CD4-positive, alpha-beta memory T cell (primary cell): ENCODE measurements at places on chromosomes 7 and 10. TPM values are rescaled to one million over a fixed set of nuclear protein-coding genes. Genes with fewer than 3 reads are reported as not detected.

DNA sequence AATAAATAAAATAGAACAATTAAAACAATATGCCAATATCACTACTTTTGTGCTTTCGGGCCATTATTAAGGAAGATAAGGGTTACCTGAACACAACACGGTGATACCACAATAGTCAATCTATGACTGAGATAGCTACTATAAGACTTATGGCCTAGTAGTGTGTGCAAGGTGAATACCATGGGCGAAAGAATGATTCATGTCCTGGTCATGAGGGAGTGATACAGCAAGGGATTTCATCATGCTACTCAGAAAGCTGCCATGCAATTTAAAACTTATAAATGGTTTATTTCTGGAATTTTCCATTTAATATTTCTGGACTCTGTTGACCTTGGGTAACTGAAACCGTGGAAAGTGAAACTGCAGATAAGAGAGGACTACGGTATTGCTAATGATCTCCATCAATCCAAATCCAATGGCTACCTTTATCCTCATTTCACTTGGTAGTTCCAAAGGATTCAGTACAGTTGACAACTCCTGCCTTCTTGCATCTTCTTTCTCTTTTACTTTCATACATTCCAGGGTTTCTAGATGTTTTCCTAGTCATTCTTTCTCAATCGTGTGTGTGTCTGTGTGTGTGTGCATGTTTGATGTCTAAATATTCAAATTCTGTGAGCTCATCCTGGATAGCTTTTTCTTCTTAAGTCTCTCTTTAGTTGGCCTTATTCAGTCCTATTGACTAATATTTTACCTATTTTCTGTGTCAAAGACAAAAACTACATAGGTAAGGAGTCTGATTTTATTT lies 100.5 kb upstream of the MAGI2 start:
- no peak overlapping the region for H3K27ac ChIP-seq
- H3K27me3 ChIP-seq: no peaks in the 10 kb centered on the region
- no peak overlapping the region for H3K4me3 ChIP-seq
- H3K4me1 ChIP-seq: no peaks in the 10 kb centered on the region
- no peak for DNase-seq

GRCh38 chr7:142280263-142280662 lies 22.4 kb upstream of the PRSS58 start:
- no peak overlapping the region for H3K27ac ChIP-seq
- H3K4me1 ChIP-seq: no peaks in the 10 kb centered on the region
- no peak for DNase-seq
- H3K27me3 ChIP-seq: no peaks in the 10 kb centered on the region
- no peak overlapping the region for H3K4me3 ChIP-seq

DNA sequence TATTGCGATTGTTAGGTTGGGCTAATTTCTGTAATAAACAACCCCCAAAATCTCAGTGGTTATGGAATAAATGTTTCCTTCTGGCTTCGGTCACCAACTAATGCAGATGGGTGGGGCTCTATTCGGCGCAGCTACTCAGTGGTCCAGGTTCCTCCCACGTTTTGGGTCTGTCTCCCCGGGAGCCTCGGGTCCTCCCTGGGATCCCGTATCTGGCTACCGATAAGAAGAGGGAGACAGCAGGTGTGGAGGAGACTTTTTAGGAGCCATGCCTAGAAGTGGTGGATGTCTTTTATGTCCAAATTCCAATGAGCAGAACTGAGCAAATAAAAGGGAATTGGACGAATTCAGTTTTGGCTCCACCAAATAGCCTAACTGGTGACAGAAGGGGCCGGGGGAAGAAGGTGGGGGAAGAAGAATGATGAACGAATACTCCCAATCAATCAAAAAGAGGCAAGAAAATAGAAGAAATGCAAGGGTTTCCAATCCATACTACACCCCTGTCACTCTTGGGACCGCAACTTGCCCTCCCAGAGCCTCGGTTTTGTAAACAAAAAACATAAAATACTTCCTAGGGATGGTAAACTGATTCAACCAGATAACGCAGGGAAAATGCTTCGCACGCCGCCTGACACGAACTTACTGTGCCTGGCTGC lies 498 bp upstream of the C10orf53 start:
- H3K27me3 ChIP-seq: no peaks in the 10 kb centered on the region
- no peaks in the 10 kb centered on the region for H3K36me3 ChIP-seq
- H3K27ac ChIP-seq: no peak overlapping the region
- no peaks in the 10 kb centered on the region for H3K4me1 ChIP-seq

GRCh38 chr7:75024922-75025321 lies 48.7 kb downstream of the RCC1L start:
- DNase-seq: no peak
- no peak overlapping the region for H3K4me3 ChIP-seq
- no peak overlapping the region for H3K27ac ChIP-seq
- no peaks in the 10 kb centered on the region for H3K4me1 ChIP-seq
- no peaks in the 10 kb centered on the region for H3K27me3 ChIP-seq

DNA sequence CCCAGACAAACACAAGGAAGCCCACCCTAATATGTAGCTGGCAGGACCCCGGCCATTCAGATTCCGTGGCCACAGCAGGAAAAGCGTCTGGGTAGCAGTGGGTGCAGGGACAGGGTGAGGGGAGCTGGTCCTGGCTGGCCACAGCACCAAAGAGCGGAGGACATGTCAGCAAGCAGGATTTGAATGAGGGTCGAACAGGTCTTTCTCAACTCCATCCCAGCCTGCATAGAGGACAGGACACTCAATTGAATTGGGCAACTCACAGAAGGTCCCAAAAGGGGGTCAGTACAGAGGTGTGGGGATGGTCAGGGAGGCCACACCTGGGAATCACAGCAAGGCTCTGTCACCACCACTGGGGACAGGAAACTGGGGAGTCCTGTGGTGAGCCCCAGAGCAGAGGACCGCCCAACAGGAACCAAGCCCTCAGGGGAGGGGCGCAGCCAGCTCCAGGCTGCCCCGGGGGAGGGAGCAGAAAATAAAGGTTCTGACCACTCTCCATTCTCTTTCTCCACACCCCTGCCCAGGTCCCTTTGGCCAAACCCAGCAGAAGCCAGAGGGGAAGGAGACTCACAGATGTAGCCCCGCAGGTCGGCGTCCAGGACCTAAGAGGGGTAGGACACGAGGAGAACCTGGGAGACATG lies 108.7 kb upstream of the PPP2R2D start:
- DNase-seq: no peak
- H3K4me3 ChIP-seq: no peak overlapping the region
- no peaks in the 10 kb centered on the region for H3K4me1 ChIP-seq
- H3K27me3 ChIP-seq: no peaks in the 10 kb centered on the region

GRCh38 chr10:38094927-38095574 lies 914 bp downstream of the ZNF37A start:
- H3K27me3 ChIP-seq: no peaks in the 10 kb centered on the region
- peaks cover 18% of the 10 kb centered on the region for H3K4me1 ChIP-seq
- peak overlapping the region; percentile 86 for H3K27ac ChIP-seq
- peak overlapping the region; percentile 87 for H3K4me3 ChIP-seq
- no peak for DNase-seq

GRCh38 chr10:44387853-44388251 lies 3.0 kb upstream of the CXCL12 start:
- H3K36me3 ChIP-seq: no peaks in the 10 kb centered on the region
- H3K27me3 ChIP-seq: no peaks in the 10 kb centered on the region
- DNase-seq: no peak
- no peak overlapping the region for H3K27ac ChIP-seq
- no peaks in the 10 kb centered on the region for H3K4me1 ChIP-seq

DNA sequence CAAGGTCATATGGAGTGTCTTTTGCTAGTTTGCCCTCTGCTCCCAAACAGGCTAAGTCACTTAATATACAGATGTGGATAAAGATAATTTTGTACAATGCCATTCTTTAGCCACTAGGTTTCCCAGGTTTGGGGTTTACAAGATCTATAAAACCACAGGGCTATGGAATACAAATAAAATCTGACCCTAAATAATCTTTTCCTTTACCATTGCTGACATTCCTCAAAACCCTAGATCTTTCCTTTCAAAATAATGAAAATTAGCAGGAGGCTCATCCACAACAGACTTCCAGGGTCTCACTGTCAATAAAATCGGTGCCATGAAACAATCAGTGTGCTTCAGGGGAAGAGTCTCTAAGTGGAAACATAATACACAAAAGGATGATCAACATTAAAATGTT lies 148.4 kb downstream of the CPEB3 start:
- no peak overlapping the region for H3K4me3 ChIP-seq
- H3K4me1 ChIP-seq: no peaks in the 10 kb centered on the region
- H3K27ac ChIP-seq: no peak overlapping the region

GRCh38 chr10:129891806-129892205 lies 72.3 kb downstream of the EBF3 start:
- no peak overlapping the region for H3K4me3 ChIP-seq
- no peak overlapping the region for H3K27ac ChIP-seq
- DNase-seq: no peak
- H3K36me3 ChIP-seq: no peaks in the 10 kb centered on the region

NODAL gene
- not detected for total RNA-seq

DNA sequence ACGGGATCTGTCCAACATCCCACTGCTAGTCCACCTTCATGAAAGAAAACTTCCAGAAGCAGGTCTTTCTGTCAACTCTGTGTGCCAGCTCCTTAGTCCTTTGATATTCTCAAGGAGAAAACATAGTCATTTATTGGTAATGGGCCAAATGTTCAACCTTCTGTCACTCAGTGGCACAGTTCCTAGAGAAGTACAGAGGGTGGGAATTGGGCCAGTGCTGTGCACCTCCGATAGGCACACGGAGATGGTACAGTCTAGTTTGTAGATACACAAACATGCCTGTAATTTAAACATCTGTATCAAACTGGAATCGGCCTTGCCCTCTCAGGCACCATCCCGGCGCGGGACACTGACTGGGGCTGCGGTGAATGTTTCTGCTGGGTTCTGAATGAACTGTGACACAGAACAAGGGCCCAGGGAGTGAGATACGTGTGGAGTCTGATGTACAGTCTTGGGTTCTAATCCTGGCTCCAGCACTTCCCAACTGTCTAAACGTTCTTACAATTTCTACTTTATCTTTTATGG lies 213.9 kb upstream of the SHH start:
- no peak for DNase-seq
- no peaks in the 10 kb centered on the region for H3K27me3 ChIP-seq
- H3K36me3 ChIP-seq: no peaks in the 10 kb centered on the region
- no peak overlapping the region for H3K27ac ChIP-seq
- no peak overlapping the region for H3K4me3 ChIP-seq

COMTD1 gene
- 12.7 TPM for total RNA-seq

DNA sequence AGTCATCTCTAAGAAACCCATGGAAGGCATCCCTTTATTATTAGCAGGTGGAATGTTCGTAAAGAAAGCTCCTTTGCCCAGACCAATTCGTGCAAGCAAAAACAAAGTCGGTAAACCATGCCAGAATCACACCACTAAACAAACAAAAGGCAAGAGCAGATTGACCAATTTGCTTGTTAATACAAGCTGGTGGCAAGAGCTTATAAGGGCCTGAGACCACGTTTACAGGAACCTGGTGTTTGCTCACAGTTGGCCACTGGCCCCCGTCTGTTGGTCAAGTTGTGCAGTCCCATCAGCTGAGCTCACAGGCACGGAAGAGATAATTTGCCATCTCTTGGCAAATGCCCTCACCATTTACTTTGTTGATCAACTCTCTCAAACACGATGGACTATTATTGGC lies 342.2 kb upstream of the MKI67 start:
- no peaks in the 10 kb centered on the region for H3K36me3 ChIP-seq
- no peaks in the 10 kb centered on the region for H3K4me1 ChIP-seq
- peaks cover 4% of the 10 kb centered on the region for H3K27me3 ChIP-seq
- no peak overlapping the region for H3K27ac ChIP-seq

DNA sequence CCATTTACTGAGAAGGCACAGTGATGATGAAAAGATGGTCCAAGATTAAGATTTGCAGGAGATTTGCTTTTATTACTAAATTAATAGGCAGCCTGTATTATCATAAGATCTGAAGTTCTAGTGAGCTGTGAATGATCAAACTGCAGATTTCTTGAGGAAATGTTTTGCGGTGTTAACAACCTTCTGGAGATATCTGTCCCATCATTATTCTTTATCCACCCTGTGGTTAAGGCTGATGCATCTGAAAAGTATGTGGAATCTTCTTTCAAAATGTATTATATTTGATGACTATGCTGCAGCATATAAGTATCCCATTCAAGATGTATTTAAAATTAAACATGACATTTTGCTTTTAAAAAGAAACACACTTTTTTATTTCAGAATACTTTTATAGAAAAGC lies 150.3 kb downstream of the POLR1F start:
- DNase-seq: no peak
- no peaks in the 10 kb centered on the region for H3K4me1 ChIP-seq
- H3K27ac ChIP-seq: no peak overlapping the region
- no peaks in the 10 kb centered on the region for H3K27me3 ChIP-seq
- H3K36me3 ChIP-seq: no peaks in the 10 kb centered on the region

DNA sequence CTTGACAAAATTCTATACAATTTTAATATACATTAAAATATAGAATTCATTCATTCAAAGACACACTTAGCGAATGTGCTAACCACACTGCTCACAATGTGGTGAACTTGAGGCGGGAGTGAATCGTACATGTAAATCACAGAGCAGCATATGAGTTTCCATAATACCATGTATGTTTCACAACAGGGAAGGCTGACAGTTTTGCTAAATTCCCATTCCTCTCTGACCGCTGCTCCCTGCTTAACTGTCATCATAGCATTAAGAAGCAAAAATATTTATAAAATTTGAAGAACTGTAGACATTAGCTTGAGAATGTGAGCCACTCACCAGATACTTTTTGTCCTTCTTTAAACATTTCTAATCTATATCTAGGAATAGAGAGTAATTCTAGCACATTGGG lies 763.3 kb downstream of the MAGI2 start:
- no peaks in the 10 kb centered on the region for H3K36me3 ChIP-seq
- no peak overlapping the region for H3K4me3 ChIP-seq
- no peak overlapping the region for H3K27ac ChIP-seq
- no peaks in the 10 kb centered on the region for H3K27me3 ChIP-seq

LSM8 gene
- 59.0 TPM for total RNA-seq

DNA sequence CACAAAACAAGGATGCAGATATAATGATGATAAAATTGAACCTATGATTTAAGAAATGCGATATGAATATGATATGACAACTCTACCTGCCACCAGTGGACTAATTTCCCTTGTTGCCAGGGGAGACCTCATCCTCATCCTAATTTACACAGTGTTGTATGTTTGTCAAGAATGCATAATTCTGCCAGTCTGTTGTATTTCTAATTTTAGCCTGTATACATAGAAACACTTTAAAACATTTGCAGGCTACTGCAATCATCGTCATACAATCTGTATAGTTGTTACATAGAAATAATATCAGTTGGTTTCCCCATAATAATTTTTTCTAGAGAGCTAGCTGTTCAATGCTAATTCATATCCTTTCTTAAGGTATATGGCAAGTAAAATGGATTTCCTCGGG lies 274.2 kb downstream of the DPP6 start:
- no peaks in the 10 kb centered on the region for H3K4me1 ChIP-seq
- no peaks in the 10 kb centered on the region for H3K27me3 ChIP-seq
- DNase-seq: no peak
- no peak overlapping the region for H3K4me3 ChIP-seq

DNA sequence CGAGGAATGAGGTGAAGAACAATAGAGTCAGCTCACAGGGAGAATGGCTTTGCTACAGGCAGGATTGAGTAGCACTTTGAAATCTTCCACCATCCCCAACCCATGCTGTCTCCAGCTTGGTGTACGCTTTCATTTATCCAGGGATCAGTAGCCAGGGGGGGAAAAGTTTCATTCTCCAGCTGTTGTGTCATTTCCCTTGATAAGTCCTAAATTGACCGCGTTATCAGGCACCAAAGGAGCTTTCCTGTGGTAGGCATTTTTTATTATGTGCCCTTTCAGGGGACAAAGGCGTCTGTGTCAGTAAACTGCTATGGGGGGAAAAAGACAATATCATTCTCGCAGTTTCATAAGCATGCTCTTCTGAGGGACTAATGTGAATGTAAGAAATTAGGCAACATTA lies 106.6 kb upstream of the YAE1 start:
- no peak for DNase-seq
- H3K4me3 ChIP-seq: no peak overlapping the region
- H3K27ac ChIP-seq: no peak overlapping the region
- no peaks in the 10 kb centered on the region for H3K4me1 ChIP-seq

- H3K27ac ChIP-seq: no peak overlapping the region
- no peaks in the 10 kb centered on the region for H3K27me3 ChIP-seq
Observed at GRCh38 chr7:143419880-143420279, 11.2 kb upstream of the EPHA1 start.
